Gastrocnemius medialis (tissue), 4 donors: ENCODE measurements at places on chromosomes 16 and 17. TPM values are rescaled to one million over a fixed set of nuclear protein-coding genes. Genes with fewer than 3 reads are reported as not detected.

DNA sequence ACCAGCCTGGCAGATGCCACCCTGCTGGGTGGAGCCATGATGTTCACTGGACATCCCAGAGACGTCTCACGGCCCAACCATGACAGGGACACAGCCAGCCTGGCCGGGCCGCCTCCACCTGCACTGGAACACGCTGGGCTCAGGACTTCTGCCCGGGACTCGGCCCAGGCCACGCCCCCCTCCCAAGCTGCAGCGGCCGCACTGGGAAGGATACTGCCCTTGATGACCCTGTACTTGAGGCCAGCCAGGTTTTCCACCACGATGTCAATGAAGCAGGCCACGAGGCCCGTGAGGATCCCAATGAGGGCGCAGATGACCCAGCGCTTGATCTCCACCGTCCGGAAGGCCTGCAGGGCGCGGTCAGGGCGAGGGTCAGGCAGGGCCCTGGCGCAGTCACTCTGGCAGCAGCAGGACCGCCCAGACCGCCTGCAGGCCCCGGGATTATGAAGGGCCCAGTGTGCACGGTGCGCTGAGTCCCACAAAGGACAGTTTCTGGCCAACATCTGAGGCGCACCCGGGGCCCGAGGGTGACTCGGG is 14.2 kb downstream of the CLCN7 start:
- H3K36me3 ChIP-seq, result peaks cover 45% of the 10 kb centered on the region
- no peak for DNase-seq
- no peak overlapping the region for H3K27ac ChIP-seq
- no peaks in the 10 kb centered on the region for H3K27me3 ChIP-seq
- H3K4me3 ChIP-seq, result no peak overlapping the region
- H3K4me1 ChIP-seq, result no peaks in the 10 kb centered on the region

- DNase-seq, result no peak
- no peak overlapping the region for H3K4me3 ChIP-seq
- no peaks in the 10 kb centered on the region for H3K36me3 ChIP-seq
Measured at GRCh38 chr16:17451843-17452242, 18.9 kb downstream of the XYLT1 start.

DNA sequence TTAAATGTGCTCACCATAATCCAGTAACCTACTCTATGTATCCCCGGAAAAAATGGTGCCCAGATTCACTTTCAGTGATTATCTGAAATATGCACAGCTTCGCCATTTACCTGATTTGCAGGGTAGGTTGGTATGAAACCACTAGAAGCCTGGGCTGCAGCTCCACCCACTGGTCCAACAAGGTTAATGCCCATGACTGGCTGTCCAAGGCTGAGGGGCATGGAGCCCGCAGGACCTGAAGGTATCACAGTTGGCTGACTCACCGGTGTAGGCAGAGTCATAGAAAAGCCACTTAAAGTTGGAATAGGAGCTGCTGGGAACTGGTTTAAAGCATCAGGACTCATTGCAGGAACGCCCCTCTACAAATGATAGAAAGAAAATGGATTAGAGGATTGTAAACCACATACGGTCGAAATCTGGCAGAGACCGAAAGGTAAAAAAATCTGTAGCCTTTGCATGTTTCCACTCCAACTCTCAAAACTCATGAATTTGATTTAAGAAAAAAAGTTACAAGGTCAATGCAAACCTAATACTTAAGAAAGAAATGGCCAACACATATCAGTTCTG is 38.6 kb downstream of the SYNRG start:
- no peaks in the 10 kb centered on the region for H3K4me1 ChIP-seq
- DNase-seq, result peak; percentile 19
- H3K4me3 ChIP-seq, result no peak overlapping the region
- H3K27ac ChIP-seq, result no peak overlapping the region
- no peaks in the 10 kb centered on the region for H3K27me3 ChIP-seq

The ACD gene
- total RNA-seq, result 9.9 TPM

The KRTAP2-1 gene
- total RNA-seq, result not detected

GRCh38 chr17:60392845-60393702 is 1.1 kb upstream of the USP32 start:
- H3K4me3 ChIP-seq, result peak overlapping the region; percentile 87
- peak overlapping the region; percentile 96 for H3K27ac ChIP-seq
- peaks cover 34% of the 10 kb centered on the region for H3K4me1 ChIP-seq
- H3K36me3 ChIP-seq, result no peaks in the 10 kb centered on the region
- no peaks in the 10 kb centered on the region for H3K27me3 ChIP-seq
